Esophagus squamous epithelium (tissue), 5 donors: ENCODE measurements at places on chromosomes 7 and 10.

DNA sequence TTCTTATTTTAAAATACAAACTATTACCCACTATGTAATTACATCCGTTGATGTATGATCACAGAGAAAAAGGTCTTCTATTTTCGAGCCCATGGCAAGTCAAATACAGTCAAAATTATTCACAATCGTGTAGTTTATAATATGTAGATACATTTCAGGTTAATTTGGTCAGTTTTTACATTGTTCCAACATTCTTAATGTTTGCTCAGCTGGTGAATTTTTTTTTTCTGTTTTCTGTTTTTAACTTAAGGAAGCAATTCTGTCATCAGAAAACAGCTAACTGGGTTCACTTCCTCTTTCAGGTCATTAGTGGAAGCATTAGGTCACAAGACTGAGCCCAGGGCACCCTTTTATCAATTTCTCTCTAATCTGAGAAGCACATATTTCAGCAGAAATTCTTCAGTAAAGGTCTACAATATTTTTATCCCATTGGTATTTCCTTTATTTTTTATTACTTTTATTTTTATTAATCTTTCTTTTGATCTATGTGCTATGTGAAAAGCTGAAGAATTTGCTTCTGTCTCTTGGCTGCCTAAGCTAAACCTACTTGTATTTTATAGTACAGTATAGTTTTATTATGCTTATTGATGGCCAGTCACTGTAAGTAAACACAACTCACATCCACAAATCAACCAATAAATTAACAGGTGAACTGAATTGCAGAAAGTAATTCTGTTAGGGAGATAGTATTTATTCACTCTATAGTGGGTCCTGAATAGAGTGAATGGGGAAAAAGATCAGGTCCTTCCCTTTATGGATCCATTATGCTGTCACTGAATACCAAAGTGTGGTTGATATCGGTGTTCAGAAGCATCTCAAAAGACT, 84.6 kb downstream of the ICA1 start:
- H3K4me3 ChIP-seq, result no peak overlapping the region
- H3K36me3 ChIP-seq, result no peaks in the 10 kb centered on the region
- no peak overlapping the region for H3K27ac ChIP-seq
- no peak for DNase-seq

GRCh38 chr10:79322616-79323543, 24.4 kb upstream of the PPIF start:
- H3K27me3 ChIP-seq, result no peaks in the 10 kb centered on the region
- H3K36me3 ChIP-seq, result no peaks in the 10 kb centered on the region
- peaks cover 42% of the 10 kb centered on the region for H3K4me1 ChIP-seq
- no peak for DNase-seq

- no peaks in the 10 kb centered on the region for H3K4me1 ChIP-seq
- H3K4me3 ChIP-seq, result no peak overlapping the region
- no peak overlapping the region for H3K27ac ChIP-seq
- H3K36me3 ChIP-seq, result no peaks in the 10 kb centered on the region
- DNase-seq, result no peak
These were observed 7.2 kb downstream of the MINDY4 start for GRCh38 chr7:30778255-30779025.

GRCh38 chr10:68239596-68240150, 7.8 kb upstream of the ATOH7 start:
- H3K4me1 ChIP-seq, result no peaks in the 10 kb centered on the region
- no peak overlapping the region for H3K27ac ChIP-seq
- H3K27me3 ChIP-seq, result no peaks in the 10 kb centered on the region
- no peak for DNase-seq
- no peak overlapping the region for H3K4me3 ChIP-seq

DNA sequence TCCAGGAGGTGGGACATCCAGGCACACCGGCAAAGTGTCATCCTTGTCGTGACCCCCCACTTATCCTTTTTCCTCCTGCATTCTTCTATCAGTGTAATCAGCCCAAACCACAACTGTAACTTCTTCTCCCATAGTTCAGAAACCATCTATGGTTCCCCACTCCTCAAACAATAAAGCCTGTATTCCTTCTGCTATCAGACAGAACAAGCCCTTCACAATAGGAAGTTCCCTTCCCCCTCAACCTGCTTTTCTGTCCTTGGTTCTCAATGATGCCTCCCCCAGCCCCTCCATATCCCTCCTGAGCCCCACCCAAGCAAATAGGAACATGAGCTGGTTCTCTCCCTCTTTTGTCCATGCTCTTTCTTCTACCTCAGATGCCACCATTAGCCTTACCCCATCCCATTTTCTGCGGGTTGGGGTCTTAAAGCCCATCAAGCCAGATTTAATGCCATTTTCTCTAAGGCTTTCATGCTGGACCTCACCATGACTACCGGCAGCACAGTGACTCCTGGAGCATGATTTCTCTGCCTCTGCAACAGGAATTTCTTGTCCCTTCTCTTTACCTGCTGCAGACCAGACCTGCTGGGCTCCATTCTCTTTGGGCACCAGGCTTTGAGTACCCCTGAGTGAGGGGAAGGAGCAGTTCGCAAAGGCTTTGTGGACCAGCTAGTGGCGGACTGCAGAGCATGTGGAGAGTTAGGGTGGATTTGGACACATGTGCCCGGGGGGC, 92.8 kb upstream of the PAX2 start:
- peaks cover 26% of the 10 kb centered on the region for H3K27me3 ChIP-seq
- no peak for DNase-seq
- no peak overlapping the region for H3K4me3 ChIP-seq
- no peaks in the 10 kb centered on the region for H3K36me3 ChIP-seq
- H3K4me1 ChIP-seq, result peaks cover 27% of the 10 kb centered on the region

- H3K27me3 ChIP-seq, result no peaks in the 10 kb centered on the region
- H3K4me3 ChIP-seq, result no peak overlapping the region
- H3K4me1 ChIP-seq, result no peaks in the 10 kb centered on the region
- no peaks in the 10 kb centered on the region for H3K36me3 ChIP-seq
- no peak for DNase-seq
These were observed 35.8 kb downstream of the NEUROG3 start for GRCh38 chr10:69537449-69537848.

GRCh38 chr10:75858339-75858738, 426.9 kb downstream of the LRMDA start:
- no peaks in the 10 kb centered on the region for H3K27me3 ChIP-seq
- no peaks in the 10 kb centered on the region for H3K36me3 ChIP-seq
- DNase-seq, result no peak
- H3K27ac ChIP-seq, result no peak overlapping the region
- H3K4me3 ChIP-seq, result no peak overlapping the region
- no peaks in the 10 kb centered on the region for H3K4me1 ChIP-seq

GRCh38 chr7:52243685-52244084, 791.7 kb upstream of the POM121L12 start:
- no peak overlapping the region for H3K27ac ChIP-seq
- H3K36me3 ChIP-seq, result no peaks in the 10 kb centered on the region
- H3K4me1 ChIP-seq, result no peaks in the 10 kb centered on the region
- DNase-seq, result no peak

DNA sequence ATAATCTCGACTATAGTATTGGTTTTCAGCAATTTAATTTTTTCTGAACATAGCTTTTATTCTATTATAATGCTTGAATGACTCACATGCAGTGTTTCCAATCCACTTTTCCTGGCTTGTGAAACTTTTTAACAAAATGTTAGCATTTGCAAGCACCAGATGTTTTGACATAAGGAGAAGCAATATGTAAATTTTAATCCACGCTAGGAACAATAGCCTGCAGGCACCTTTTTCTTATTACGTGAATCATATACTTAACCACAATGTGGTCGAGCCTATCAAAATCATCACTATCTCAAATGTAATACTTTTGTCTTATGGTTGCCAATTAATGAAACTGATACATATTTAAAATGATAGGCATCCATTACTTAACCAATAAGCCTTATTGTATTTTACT, 97.1 kb downstream of the TFEC start:
- no peak for DNase-seq
- no peak overlapping the region for H3K27ac ChIP-seq
- H3K27me3 ChIP-seq, result no peaks in the 10 kb centered on the region
- no peaks in the 10 kb centered on the region for H3K4me1 ChIP-seq
- no peak overlapping the region for H3K4me3 ChIP-seq
- H3K36me3 ChIP-seq, result no peaks in the 10 kb centered on the region

- H3K4me3 ChIP-seq, result peak overlapping the region; percentile 95
- H3K27me3 ChIP-seq, result no peaks in the 10 kb centered on the region
- no peaks in the 10 kb centered on the region for H3K36me3 ChIP-seq
- DNase-seq, result no peak
These were observed 1.6 kb upstream of the CDK13 start for GRCh38 chr7:39948375-39948955.

- no peak for DNase-seq
- H3K27me3 ChIP-seq, result no peaks in the 10 kb centered on the region
- H3K36me3 ChIP-seq, result no peaks in the 10 kb centered on the region
- H3K4me3 ChIP-seq, result no peak overlapping the region
- no peak overlapping the region for H3K27ac ChIP-seq
- H3K4me1 ChIP-seq, result no peaks in the 10 kb centered on the region
These were observed 231.0 kb upstream of the SMIM30 start for GRCh38 chr7:113349339-113349738.

GRCh38 chr7:12729112-12729511, 41.7 kb downstream of the ARL4A start:
- no peak for DNase-seq
- H3K27ac ChIP-seq, result no peak overlapping the region
- no peak overlapping the region for H3K4me3 ChIP-seq
- no peaks in the 10 kb centered on the region for H3K36me3 ChIP-seq
- H3K27me3 ChIP-seq, result no peaks in the 10 kb centered on the region

- no peaks in the 10 kb centered on the region for H3K27me3 ChIP-seq
- H3K36me3 ChIP-seq, result no peaks in the 10 kb centered on the region
- no peak overlapping the region for H3K27ac ChIP-seq
- H3K4me1 ChIP-seq, result peaks cover 9% of the 10 kb centered on the region
- DNase-seq, result no peak
- no peak overlapping the region for H3K4me3 ChIP-seq
These were observed 248.8 kb upstream of the PTN start for GRCh38 chr7:137592232-137592896.

GRCh38 chr7:44972562-44972961, 6.3 kb downstream of the MYO1G start:
- H3K4me3 ChIP-seq, result no peak overlapping the region
- H3K4me1 ChIP-seq, result no peaks in the 10 kb centered on the region
- DNase-seq, result no peak
- no peaks in the 10 kb centered on the region for H3K27me3 ChIP-seq

DNA sequence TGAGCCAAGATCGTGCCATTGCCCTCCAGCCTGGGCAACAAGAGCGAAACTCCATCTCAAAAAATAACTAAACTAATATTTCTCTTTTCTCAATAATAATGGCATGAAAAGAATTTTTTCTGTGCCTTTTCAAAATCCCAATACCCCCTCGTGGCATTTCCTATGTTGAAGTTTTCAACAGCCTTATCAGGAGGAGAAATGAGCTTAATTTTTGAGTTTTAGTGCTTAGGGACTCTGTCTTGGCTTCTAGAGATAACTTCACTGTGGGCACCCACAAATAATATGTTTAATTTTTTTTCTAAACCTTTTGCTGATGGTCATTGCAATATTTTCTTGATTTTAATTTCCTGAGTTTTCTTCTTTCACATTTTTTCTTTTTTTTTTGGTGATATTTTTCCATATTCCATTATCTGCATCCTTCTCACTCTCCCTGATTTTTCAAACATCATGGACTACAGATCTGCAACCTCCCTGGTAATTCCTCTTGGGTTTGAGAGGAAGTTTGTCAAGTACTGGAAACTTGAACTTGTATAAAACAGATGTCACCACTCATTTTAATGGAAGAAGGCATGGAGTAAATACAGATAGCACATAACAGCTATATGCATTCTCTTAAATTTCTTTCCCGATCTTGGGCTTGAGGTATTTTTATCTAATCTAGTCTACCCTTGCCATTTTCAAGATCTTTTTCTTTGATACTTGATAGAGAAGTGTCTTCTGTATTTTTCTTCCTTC, 84.0 kb downstream of the KAT6B start:
- no peak for DNase-seq
- H3K36me3 ChIP-seq, result no peaks in the 10 kb centered on the region
- H3K27ac ChIP-seq, result no peak overlapping the region
- no peak overlapping the region for H3K4me3 ChIP-seq
- H3K27me3 ChIP-seq, result no peaks in the 10 kb centered on the region
- no peaks in the 10 kb centered on the region for H3K4me1 ChIP-seq

- H3K36me3 ChIP-seq, result no peaks in the 10 kb centered on the region
- H3K27ac ChIP-seq, result no peak overlapping the region
- no peaks in the 10 kb centered on the region for H3K4me1 ChIP-seq
- H3K27me3 ChIP-seq, result no peaks in the 10 kb centered on the region
- DNase-seq, result no peak
- H3K4me3 ChIP-seq, result no peak overlapping the region
These were observed 116.0 kb downstream of the NPTX2 start for GRCh38 chr7:98733036-98733435.

- no peak for DNase-seq
- no peaks in the 10 kb centered on the region for H3K27me3 ChIP-seq
These were observed 77.5 kb upstream of the SORCS3 start for GRCh38 chr10:104563548-104563947.

GRCh38 chr10:21702633-21703111, 168.6 kb downstream of the MLLT10 start:
- no peaks in the 10 kb centered on the region for H3K27me3 ChIP-seq
- H3K4me1 ChIP-seq, result peaks cover 2% of the 10 kb centered on the region
- no peak for DNase-seq
- H3K4me3 ChIP-seq, result no peak overlapping the region

- no peak overlapping the region for H3K4me3 ChIP-seq
- no peak overlapping the region for H3K27ac ChIP-seq
- no peak for DNase-seq
- H3K27me3 ChIP-seq, result no peaks in the 10 kb centered on the region
- H3K36me3 ChIP-seq, result no peaks in the 10 kb centered on the region
- peaks cover 9% of the 10 kb centered on the region for H3K4me1 ChIP-seq
These were observed 304.5 kb upstream of the LRRN3 start for GRCh38 chr7:110786328-110786965.

DNA sequence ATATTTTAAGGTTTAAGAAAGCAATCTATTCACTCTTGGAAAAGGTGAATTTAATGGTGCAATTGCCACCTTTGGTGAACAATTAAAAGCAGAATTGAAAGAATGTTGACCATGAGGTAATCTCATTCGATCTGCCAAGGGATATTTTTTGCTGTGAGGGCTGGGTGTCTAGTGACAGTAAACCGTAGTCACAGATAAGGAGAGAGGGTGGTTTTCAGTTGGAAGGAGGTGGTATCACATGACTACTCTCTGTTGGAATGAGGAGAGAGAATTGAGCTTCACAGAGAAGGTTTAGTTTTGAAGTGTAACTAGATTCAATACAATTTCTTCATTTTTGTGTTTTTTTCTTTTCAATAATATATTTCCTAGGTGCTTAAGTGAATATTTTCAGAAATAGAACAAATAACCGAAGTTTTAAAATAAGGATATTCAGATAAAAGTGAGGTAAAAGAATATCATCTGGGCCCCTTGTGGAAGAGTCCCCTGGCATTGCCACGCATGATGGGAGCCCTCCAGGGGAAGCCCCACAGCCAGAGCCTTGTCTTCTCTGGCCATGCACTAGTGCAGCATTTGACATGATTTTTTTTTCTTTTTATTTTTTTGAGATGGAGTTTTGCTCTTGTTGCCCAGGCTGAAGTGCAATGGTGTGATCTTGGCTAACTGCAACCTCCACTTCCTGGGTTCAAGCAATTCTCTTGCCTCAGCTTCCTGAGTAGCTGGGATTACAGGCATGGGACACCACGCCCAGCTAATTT, 73.4 kb downstream of the GPR141 start:
- DNase-seq, result no peak
- no peak overlapping the region for H3K4me3 ChIP-seq
- no peak overlapping the region for H3K27ac ChIP-seq
- H3K4me1 ChIP-seq, result no peaks in the 10 kb centered on the region
- no peaks in the 10 kb centered on the region for H3K36me3 ChIP-seq
